ENCODE measurements at places on chromosomes 6 and 20.

DNA sequence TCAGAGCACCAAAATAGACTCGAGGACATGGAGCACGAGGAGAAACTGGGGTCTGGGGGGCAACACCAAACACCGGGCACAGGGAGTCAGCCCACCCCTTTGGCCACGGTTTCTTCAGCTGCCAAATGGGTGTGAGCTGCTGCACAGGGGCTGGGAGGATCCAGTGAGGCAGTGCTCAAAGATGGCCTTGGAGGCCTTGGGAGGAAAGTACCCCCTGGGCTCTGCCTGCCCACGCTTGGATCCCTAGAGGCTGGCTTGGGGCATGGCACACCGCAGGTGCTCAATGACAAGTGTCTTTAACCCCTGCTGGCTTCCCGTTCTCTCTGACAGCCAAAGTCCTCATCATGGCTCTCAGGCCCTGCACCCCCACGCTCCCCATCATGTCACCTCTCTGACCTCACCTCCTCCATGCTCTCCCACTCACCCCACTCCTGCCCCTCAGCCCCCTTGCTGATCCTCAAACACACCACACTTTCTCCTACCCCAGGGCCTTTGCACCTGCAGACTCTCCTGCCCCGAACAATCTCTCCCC, 190.3 kb downstream of the ANKRD60 start:
- no peak for DNase-seq

DNA sequence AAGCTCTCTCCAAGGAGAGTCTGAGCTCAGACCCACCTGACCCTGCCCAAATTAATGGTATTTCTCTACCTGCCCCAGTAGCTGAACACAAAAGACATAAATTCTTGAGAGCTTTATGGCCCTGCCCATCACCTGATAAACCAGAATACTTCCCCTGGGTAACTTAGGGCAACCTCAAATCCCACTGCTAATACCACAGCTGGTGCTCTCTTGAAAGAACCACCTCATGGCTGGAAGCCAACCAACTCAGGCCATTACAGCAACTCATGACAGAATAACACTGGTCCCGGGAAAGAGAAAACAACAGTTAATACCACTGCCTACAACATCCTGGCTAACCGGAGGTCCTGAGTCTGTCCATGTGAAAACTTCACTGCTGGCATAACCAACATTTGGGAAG, 328.6 kb downstream of the NKAIN2 start:
- DNase-seq = no peak

- no peak for DNase-seq
These were observed 45.2 kb downstream of the AKIRIN2 start for GRCh38 chr6:87656857-87657256.

DNA sequence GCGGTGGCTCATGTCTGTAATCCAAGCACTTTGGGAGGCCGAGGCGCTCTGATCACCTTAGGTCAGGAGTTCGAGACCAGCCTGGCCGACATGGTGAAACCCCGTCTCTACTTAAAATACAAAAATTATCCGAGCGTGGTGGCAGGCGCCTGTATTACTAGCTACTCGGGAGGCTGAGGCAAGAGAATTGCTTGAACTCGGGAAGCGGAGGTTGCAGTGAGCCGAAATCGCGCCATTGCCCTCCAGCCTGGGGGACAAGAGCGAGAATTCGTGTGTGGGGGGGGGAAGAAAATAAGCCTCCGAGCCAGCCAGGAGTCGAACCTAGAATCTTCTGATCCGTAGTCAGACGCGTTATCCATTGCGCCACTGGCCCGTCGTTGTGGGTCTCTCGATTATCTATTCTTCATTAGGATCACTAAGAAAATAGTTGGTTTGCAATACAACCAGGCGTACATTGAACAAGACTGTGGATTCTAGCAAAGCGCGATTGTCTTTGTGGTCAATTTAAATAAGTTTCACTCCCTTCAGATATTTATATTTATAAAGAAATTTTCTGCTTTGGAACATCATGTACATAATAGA, 33.9 kb upstream of the PRSS16 start:
- DNase-seq = no peak

- no peak for DNase-seq
These were observed 91.8 kb downstream of the ASXL1 start for GRCh38 chr20:32449890-32450401.

DNA sequence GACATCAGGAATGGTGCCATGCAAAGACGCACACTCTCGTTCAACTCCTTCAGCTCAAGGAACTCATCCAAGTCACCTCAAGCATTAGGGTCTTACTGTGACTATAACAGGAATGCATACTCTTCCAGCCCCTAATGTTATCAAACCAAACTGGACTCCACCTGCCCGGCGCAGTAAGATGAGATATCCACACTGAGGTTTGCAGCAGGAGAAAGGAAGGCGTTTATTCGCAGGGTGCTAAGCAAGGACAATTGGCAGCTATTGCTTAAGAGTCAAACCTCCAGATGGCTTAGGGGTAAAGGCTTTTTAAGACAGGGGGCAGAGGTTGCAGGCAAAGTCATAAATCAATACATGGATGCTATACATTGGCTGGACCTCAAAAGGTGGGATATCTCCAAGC, 159.4 kb upstream of the TAB2 start:
- DNase-seq = no peak

- no peak for DNase-seq
These were observed 555 bp downstream of the FAM120B start for GRCh38 chr6:170307080-170307545.

DNA sequence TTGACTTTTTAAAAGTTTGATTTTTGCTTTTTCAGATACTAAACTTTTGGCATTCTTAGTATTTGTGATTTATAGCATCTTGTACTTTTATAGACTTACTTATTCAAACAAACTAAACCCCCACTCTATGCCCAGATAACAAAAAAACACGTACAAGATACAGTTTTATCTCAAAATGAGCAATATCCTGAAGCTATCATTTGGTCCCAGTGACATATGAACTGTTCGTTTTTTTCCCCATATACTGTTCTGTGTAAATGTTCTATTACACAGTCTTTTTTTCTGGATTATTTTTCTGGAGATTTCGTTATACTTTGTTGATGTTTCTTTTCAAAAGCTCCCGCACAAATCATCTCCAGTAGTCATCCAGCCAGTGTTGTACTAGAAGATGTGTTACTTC, 27.3 kb upstream of the SERINC3 start:
- DNase-seq = no peak

GRCh38 chr20:63635431-63636141, 8.7 kb upstream of the GMEB2 start:
- no peak for DNase-seq

- no peak for DNase-seq
These were observed 89.0 kb downstream of the NRSN1 start for GRCh38 chr6:24214984-24215383.

DNA sequence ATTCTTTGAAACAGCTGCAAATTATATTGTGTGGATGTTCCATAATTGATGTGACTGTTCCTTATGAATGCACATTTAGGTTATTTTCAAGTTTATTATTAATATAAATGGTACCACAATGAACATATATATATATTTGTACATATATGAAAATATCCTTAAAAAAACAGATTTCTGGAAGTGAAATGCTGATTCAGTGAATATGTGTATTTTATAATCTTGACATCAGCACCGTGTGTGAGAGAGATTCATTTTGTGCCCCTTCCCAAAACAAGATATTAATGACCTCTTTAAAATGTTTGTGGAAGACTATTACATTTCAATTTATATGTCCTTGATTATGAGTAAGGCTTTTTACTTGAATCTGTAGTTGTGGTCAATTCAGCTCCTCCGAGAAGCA, 75.7 kb upstream of the PTPRT start:
- no peak for DNase-seq

GRCh38 chr20:17466641-17467040, 64.5 kb downstream of the BFSP1 start:
- no peak for DNase-seq
